NCI-H2081 treated with DMSO at 0.1 percent for 48 hours (cell line): ENCODE measurements at places on chromosomes 16 and 17.

DNA sequence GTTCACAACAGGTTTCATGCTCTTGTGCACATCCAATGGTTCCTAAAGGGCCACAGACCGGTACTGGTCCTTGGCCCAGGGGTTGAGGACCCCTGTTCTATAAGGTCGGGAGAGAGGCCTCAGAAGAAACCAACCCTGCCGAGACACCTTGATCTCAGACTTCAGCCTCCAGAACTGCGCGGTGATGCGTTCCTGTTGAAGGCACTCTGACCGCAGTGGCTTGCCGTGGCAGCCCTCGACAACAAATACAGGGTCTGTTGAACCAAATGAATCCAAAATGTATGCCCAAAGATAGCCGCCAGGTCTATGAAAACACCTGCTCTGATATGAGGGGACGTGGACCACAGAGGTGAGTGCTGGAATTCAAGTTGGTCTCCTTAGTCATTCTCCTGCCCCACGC is 389.8 kb downstream of the SEC14L1 start:
- no peak for DNase-seq

DNA sequence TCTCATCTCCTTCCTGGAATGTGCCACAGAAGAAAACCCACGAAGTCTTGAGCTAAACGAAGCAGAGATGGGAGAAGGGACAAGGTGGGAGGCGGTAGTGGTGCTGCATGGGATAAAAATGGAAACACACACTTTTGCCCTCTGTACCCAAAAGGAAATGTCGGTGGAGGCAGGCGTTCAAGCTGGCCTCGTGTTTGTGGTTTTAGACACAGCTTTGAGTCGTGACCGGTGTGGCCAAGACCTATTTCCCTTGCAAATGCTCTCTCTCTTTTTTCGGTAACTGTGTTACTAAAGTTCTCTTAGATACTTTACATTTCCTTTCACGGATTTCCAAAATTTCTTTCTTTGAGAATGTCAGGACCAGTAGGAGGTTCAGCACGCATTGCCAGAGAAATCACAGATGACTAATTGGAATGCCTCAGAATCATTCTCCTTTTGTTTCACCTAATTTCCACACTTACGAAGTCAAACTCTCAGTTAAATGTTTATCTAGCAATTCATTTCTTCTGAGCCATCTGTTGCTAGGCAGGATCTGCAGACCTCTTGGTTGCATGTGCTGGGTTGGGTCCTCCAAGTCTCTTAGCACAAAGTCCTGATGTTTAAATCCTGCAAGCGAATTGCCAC is 412.3 kb downstream of the MAF start:
- peak; percentile 71 for DNase-seq

DNA sequence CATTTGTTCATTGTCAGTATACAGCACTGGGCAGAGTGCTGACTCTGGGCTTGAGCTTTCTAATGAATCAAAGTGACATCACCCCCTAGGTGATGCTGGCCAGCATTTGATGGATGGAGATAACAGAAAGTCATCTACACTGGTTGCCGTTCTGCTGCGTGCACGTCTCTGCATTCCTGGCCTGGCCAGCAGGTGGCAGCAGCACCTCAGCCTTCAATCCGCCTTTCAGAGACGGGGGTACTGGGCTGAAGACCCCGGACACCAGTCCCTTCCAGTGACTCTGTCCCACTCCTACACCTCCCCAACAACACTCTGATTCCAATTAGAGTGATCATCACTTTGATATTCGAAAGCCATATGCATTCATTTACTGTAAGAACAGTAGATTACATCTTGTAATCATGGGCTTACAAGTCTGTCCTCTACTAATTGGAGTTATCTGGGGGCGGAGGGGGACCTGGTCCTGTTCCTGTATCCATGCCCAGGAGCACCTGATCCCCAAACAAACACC is 6.0 kb downstream of the CPSF4L start:
- DNase-seq = no peak

DNA sequence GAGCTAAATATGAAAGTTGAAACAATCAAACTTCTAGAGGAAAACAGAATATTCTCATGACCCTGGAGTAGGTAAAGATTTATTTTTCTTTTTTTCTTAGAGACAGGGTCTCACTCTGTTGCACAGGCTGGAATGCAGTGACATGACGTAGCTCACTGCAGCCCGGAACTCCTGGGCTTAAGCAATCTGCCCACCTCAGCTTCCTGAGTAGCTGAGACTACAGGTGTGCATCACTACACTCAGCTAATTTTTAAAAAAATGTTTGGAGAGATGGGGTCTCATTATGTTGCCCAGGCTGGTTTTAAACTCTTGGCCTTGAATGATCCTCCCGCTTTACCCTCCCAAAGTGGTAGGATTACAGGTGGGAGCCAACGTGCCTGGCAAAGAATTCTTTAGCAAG is 15.5 kb downstream of the IKZF3 start:
- DNase-seq = no peak

- no peak for DNase-seq
Measured at GRCh38 chr17:2689411-2690164, 22.0 kb downstream of the CLUH start.
